ENCODE measurements at places on chromosomes 1 and 21.

GRCh38 chr1:151266821-151267220 lies 12.3 kb downstream of the PSMD4 start:
- no peak for DNase-seq

- DNase-seq, result no peak
These were observed 22.3 kb downstream of the KNCN start for GRCh38 chr1:46529031-46529630.

- DNase-seq, result no peak
These were observed 10.8 kb downstream of the LYST start for GRCh38 chr1:235855811-235856429.

DNA sequence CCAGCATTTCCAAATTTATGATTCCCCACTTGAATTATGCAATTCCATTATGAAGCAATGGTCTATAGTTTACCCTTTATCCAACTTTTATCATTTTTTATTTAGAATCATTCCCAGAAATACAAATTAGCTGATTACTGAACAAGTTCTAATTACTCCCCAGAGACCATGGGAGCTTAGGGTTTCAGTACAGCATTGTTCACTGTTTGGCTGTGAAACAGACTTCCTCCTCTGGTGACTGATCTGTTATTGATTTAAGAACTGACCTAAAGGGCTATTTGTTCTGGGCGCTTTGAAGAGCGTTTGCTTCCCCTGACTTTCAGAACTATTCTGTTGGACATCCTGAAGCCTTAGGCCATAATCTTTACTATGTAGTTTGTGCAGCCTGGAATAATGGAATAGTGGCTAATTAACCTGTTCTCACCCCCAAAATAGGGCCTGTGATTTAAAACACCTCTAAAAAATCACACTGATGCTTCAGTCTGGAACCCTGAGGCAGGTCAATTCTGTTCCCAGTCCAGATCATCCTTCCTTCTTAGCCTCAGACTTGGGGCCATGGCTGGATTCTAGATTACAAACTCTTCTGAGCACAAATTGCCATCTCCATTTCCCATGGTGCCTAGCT lies 58.7 kb downstream of the ALG14 start:
- peak; percentile 56 for DNase-seq

- DNase-seq, result no peak
These were observed 107.9 kb downstream of the LMO4 start for GRCh38 chr1:87436534-87436933.

DNA sequence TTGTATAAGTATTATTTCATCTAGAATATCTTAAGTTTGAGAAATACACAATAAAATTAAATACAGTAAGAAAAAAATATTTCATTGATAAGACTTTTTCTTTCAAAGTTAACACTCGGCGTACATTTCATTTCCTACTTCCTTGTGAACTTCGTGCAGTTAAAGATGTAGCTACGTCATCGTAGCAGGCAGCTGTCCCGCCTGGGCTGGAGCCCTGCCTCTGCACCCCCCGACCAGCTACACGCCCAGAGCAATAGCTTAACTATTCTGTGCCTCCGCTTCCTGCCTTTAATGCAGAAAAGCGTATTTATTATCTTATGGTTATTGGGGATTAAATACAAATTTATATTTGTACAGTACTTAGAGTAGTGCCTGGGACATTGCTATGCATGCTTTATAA lies 53.5 kb downstream of the CLSTN1 start:
- no peak for DNase-seq

DNA sequence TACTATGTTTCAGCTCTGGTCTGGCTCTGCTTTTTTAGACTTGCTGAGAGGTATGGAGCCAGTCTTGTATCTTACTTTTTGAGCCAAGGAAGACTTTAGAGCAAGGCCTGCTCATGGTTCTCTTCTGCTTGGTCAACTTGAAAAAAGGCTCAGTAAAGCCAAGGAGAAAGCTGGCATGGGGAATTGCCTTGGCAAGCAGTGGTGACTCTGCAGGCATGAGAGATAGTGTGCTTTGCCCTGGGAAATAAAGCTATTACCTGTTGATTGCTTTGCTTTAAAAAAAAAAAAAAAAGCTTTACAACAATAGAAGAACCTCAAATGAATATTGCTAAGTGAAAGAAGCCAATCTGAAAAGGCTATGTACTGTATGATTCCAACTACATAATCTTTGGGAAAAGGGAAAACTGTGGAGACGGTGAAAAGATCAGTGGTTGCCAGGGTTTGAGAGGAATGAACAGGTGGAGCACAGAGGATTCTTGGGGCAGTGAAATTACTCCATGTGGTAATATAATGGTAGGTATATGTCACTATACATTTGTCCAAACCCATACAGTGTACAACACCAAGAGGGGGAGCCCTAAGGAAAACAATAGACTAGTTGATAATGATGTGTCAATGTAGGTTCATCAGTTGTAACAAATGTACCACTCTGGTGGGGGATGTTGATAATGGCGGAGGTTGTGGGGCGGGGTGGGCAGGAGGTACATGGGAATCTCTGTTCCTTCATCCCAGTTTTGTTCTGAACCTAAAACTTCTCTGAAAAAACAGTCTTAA lies 87.6 kb downstream of the HMCN1 start:
- DNase-seq, result no peak

DNA sequence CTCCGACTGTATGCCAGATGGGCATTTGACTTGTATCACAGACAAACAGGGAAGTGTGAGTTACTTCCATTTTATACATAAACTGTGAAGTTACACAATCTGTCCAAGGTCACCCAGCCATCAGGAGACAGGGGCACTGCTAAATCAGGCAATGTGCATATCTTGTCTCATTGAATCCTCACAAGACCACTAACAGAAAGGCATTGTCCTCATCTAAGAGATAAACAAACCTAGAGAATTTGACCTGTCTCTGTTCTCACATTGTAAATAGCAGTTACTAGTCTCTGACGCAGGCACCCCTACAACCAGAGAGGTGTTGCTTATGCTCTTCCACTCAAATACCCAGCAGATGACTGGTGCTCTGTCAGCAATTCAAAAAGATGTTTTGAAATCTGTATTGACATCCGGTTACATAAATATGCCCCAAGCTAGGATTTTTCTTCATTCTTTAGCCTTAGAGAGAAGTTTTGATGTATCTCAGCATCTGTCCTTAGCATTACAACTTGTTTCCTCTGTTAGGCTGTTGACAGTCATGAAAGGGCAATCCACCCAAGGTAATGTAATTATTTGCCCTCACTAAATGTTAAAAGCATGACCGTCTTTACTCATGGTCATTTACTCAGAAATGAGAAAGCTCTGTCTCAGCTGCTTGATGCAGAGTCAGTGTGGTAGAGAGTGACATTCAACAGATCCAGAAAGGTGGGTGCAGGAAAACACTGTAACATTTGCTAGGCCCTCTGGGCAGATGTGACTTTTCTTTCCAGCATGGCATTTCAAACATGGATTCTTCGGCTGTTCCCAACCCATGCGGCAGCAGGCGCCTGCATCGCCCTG lies 51.9 kb upstream of the ZNF326 start:
- DNase-seq, result peak; percentile 18

DNA sequence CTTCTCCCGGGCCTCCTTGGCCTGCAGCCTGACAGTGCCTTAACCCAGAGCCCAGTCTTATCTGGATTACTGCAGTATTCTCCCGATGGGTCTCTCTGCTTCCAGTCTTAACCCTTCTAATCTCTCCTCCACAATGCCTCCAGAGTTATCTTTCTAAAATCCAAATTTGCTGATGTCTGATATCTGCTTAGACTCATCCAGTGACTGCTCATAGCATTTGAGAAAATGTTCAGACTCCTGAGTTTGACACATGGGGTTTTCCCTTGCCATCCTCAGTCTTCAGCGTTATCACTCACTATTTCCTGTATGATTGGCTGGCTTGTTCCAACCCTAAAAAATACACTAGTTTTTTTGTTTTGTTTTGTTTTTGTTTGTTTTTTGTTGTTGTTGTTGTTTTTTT lies 102.0 kb downstream of the FMN2 start:
- no peak for DNase-seq

Measured in fibroblast of skin of abdomen (primary cell).